ENCODE measurements at places on chromosomes 3 and 15. TPM values are rescaled to one million over a fixed set of nuclear protein-coding genes. Genes with fewer than 3 reads are reported as not detected.

The UROC1 gene
- total RNA-seq, result not detected

DNA sequence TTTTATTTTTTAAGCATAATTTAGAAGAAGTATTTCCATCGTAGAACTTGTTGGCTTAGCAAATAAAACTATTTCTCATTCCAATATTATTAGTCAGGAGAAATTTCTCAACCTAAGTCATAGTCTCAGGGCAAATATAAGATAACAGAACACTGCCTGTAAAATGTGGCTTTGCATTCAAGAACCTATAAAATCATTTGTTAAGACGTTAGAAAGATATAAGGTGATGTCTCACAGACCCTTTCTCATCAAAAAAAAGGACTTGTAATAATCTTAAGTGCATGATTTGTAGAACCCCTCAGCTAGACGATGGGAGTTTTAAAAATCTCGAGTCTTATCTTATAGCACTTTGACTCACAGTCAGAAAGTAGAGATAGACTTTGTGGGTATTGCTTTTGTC lies 314.7 kb upstream of the CFAP20DC start:
- DNase-seq, result no peak

DNA sequence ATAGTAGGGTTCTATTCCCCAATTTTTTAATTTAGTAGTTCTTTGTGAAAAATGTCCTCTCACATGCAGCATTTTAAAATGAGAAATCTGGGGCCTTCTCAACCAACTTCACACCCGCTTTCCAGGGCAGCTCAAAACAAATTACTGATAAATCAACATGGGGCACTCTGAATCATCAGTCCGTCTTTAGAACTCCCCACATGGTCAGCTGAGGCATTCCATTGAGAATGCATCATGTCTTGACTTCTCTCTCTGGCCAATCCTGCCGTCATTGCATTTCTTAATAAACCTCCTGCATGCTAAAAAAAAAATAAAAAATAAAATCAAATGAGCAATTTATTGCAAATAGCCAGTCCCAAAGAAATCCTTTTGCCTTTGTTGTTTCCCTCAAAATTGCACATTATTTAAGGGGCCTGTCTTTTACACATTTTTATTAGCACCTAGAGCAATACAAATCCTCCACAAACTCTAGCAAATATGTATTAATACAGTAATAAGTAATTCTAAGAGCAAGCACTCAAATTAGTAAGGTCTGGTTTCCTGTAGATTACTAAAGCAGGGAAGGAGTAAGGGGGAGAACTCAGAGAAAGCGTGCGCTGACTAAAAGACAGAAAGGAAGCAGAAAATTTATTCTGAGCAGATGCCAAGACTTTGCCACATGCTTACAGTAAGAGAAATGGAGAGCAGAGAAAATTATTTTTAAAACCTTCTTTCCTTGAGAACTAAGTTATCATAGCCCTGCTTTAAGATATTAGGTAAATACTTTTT lies 175.7 kb downstream of the TNIK start:
- DNase-seq, result no peak

The CXCR6 gene
- total RNA-seq, result 12.4 TPM

DNA sequence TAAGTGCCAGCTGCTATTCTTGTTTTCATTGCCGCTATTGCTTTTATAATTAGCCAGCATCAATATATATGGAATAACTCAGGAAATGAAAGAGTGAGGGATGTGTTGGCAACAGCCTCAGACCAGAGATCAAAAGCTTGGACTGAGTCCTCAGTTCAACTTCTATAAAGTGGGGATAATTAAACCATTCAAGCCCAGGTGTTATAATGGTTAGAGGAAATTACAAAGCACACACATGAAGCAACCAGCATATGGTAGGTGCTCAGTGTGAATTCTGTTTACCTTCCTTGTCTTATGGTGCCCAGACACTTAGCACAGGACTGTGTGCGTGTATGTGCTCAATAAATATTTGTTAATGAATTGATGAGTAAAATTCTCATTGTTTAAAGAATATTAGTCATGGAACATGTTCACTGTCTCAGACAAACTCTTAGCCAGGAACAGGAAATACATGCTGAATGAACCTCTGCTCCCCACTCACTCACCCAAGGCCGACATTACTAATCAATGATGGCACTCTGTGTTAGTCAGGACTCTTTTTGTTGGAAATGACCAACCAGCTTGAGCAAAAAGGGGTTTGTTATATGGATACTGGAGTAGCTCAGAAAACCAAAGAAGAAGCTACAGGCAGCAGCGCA lies 16.7 kb upstream of the CCDC174 start:
- no peak for DNase-seq

DNA sequence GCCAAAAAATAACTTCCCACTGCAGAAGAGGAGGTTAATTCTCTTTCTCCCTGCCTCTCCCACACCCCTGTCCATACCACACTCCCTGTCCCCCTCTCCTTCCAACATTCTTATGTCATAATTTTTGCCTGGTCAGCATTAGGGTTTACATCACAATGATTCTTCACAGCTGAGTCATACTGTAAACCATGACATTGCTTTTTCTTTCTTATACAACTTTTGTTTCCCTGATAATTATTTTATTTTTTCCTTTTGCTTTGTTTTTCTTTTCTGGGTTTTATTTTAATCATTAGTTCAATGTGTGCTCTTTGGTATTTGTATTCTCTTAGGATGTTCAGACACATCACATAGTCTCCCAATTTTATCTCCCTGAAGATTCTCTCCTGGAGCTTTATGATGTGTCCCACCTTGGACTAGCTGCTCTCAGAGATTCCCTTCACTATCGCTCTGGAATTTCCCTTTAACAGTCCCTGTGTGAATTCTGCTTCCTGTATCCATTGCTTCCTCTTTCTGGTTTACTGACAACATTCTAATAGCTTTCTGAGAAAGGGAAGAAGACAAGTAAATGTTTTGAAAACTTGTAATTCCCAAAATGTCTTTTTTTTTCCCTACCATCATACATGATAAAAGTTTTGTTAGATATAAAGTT lies 70.7 kb downstream of the SOX2 start:
- DNase-seq, result no peak

DNA sequence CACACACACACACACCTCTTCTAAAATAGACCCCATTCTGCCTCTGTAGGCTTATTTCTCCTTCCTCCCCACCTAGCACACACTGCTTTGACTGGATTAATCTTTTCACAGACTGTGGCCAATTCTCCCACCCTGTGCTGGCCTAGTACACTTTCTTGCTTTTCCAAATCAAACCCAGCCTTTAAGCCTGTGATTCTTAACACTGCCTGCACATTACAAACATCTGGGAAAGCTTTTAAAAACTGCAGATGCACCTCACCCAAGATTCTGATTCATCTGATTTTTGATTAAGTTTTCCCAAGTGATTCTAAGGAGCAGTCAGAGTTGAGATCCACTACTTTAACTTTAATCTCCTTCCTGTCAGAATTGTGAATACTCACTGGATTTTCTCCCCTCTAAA lies 12.8 kb downstream of the CSNK1G1 start:
- no peak for DNase-seq

DNA sequence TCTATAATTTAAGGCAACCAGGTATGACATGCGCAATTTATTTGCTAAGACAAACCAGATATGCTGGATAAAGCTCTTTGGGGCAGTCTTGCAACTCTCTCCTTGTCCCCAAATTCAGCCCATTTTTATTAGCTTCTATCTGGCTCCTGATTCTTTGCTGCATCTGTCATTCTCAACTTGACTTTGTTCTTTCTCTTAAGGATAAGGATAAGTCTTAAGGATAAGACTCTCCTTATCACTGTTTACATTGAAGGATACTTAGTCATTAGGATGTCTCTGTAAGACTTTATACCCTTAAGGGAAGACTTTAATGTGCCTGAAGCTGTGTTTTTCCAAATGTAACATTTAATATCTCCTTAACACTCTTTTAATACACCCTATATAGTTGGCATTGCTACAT lies 49.2 kb downstream of the ALCAM start:
- no peak for DNase-seq

The VILL gene
- 25.2 TPM for total RNA-seq

GRCh38 chr15:50267577-50267976 lies 2.1 kb upstream of the HDC start:
- DNase-seq, result no peak

DNA sequence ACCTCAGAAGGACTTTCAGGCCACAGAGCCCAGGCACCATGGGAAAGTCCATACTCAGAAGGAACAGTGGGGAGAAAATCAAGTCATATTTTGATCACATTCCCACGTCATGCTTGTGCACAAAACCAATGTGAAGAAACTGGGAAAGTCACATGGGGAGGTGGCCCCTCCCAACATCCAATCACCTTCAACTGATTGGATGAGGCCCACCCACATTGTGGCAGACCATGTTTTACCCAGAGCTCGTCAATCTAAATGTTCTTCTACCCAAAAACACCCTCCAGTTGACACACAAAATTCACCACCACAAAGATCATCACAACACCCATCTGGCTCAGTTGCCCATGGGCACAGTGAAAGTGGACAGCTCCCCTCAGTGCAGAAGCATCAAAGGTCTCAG lies 248.2 kb upstream of the IGF1R start:
- DNase-seq, result no peak

DNA sequence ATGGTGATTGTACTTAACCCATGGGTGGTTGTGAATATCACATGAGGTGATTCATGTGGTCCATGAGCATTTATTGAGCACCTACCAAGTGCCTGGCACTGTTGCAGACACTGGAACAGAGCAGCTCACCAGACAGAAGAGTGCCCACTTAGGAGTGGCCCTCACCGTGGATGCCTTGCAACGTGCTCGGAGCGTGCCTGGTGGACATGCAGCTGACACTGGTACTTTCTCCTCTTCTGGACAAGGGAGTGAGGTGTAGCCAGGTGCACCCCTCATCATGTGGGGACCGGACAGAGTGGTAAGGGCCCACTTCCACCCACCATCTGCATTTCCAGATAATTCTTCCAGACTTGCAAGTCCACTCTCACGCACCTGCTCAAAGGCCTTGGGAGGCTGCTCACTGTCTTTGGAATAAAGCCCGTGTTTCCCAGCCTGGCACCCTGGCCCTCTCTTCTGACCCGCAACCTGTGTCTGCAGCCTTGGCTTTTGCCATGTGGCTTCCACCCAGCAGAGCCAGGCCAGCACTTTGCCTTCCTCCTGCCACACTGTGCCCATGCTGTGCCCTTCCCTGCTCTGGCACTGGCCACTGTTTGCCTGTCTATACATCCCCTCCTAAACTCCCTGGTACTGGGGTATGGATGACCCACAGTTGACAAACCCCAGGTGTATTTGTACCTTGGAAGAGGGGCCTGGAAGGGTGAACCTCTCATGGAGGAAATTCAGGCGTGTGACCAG lies 90.9 kb upstream of the SEC13 start:
- no peak for DNase-seq

The DPPA2 gene
- total RNA-seq, result not detected

- no peak for DNase-seq
These were observed 130.9 kb upstream of the SATB1 start for GRCh38 chr3:18556001-18556408.

The NAA80 gene
- 34.3 TPM for total RNA-seq

- peak; percentile 84 for DNase-seq
These were observed 108.1 kb downstream of the KLF13 start for GRCh38 chr15:31434588-31435260.

GRCh38 chr3:66991459-66991858 lies 6.6 kb upstream of the KBTBD8 start:
- no peak for DNase-seq

The TRIM42 gene
- total RNA-seq, result not detected

GRCh38 chr3:28053759-28054158 lies 187.7 kb upstream of the CMC1 start:
- no peak for DNase-seq

DNA sequence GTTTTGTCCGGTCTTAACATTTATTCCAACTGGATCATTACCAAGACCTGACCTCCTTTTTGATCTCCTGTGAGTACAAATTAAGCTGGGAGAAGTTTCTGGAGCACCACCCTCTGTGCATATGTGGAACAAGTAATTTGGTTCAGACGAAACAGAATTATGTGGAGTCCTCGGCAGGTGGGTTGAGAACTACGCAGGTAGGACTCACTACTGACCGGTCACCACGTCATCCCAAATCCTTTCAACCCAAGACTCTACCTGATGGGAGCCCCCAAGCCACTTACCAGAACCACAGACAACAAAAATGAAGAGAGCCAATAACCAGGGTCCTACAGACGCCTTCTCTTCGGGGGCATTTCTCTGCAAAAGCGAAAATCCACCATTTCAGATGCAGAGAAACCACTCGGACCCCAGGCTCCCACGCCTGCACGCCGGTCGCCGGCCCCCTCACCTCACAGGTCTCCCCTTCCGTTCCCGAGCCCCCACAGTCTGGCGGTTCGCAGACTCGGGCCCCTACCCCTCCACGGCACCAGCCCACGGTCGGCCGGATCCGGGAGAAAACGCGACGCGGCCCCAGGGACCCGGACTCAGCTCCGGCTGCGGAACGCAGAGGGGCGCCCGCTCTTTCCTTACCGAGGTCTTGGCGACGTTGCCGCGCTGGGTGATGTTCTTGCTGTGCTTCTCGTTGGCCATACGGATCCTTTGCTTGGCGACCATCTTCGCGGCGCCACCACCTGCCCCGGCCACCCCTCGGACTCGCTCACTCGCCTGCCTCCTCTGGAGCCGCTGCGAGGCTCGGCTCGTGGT lies 674 bp downstream of the SERP1 start:
- DNase-seq, result no peak

The CCDC51 gene
- 12.2 TPM for total RNA-seq

The P2RY13 gene
- total RNA-seq, result not detected

DNA sequence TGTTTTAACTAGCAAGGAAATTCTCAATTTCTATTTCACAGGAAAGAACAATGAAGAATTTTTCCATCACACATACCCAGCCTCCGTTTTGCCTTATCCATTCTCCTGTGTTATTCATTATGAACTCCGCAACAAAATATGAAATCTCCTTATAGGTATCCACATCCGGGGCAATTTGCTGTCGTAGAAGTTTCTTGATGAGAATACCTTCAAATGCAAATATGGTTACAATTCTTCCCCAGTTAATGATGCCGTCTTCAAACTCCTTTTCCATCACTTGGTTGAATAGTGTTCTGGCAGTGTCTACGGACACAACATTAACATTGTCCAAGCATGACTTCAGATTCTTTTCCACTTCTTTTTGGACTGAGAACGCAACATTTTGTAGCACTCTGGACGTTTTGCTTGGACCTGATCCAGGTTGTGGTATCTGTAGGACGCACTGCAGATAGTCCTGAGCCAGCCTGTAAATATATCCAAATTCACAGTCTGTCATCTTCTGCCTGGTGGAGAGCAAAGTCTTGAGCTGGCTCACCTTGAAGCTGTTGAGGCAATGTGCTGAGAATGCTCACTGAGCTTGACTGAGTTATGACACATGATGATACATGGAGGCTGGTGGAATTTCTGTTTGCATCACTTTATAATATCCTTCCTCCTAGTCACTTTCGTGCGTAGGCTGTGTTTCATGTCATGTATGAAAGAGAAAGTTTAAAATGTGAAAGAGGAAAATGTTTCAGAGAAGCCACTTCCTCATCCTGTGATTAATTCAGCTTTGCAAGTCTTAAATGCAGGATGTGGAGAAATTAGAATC lies at the start of gene BCL2A1:
Gene BCL2A1 (minus strand): TSS at position 573 of the 811 bp plus-strand sequence. CDS start 77 bp downstream, at position 496.
- peak; percentile 48 for DNase-seq

Measured in activated naive CD8-positive, alpha-beta T cell treated with anti-CD3 and anti-CD28 coated beads, Interleukin-2, amount 10 ng/mL, durations not matched to agents 7 days and 5 days (primary cell).